ENCODE measurements at places on chromosomes 12 and 14.

DNA sequence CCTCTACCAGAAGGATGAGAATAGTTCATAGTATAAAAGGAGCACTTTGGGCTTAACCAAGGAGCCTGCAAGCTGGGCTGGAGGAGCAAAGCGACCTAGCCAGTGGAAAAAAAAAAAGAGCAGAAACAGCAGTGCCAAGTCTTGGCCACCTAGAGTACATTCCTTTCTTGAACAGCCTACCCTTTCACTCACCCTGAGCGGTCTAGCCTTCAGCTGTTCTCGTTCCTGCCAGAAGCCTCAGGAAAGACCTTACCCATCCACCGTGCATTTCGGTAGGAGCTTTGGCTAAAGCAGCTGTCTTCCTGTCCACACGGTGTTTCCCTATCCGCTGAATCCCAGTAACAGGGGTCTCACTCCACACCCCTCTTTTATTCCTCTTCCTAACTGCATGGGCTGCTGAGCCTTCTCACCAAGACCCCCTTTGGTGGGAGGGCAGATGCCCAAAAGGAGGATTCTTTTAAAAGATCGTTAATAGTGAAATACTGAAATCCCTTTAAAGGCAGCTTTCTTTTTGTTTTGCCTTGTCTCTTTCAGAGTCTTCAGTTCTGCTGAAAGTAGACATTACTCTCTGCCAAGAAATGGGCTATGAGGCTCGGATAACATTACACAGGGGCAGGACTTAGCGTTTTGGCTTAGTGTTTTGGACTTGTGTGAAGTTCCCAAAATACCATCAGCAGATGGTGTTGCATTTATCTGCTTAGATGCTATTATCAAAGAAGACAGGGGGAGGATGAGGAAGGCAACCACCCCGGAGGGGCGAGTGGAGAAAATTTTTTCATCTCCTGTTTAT, 88.5 kb upstream of the METAP2 start:
- no peak for DNase-seq

DNA sequence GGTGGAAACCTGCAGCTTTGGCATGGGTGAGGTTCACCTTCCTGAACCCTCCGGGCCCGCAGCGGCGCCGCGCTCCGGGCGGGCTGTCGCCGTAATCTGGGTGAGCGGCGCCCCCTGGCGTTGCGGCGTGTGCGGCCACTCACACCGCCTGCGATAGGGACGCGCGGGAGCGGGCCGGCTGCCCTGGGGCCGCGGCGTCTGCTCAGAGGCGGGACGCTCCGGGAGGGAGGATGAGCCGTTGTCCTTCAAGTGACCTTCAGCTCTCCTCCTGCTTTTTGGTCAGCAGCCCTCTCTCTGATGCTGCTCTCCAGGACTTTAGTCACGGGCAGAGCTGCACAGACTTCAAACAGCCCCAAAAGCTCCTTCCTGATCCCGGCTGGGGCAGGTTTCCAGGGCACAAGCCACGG, 211.7 kb upstream of the FKBP4 start:
- peak; percentile 77 for DNase-seq

- no peak for DNase-seq
These were observed 280.0 kb upstream of the CRY1 start for GRCh38 chr12:107373238-107373809.

GRCh38 chr12:107152315-107152714, 59.0 kb upstream of the CRY1 start:
- DNase-seq: no peak

- DNase-seq: no peak
These were observed 5.7 kb downstream of the SPIC start for GRCh38 chr12:101480849-101481248.

- no peak for DNase-seq
These were observed 137.5 kb downstream of the TMEM117 start for GRCh38 chr12:43973385-43973784.

DNA sequence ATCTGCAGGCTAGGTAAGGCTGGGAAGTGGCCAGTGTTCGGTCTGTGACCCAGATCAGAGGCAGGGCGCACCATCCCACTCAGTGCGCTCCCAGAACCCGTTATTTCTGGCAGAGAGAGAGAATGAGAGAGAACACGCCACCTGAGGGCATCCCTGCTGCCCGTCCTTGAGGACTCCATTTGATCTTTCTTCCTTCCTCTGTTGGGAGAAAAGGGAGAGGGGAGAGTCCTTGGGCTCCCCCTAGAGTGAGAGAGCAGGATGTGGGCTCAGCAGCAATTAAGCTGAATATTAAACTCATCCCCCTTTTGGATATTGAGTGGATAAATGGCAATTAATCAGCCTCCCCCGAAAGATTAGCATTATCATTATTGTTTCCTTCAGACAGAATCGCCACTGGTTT, 70.6 kb downstream of the IFT43 start:
- no peak for DNase-seq

DNA sequence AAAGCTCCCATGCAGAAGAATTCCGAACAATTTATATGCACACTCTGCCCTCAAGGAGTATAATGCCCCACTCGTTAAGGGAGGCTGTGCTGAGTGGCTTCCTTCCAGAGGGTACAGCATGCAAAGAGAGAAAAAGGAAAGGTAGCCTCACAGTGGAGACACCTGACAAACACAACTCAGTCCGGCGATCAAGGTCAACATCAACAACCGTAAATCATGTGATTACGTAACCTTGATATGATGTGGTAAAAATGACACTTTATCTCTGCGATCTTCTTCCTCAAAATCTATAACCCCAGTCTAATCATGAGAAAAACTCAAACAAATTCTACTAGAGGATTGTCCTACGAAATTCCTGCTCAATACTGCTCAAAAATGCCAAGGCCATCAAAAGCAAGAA, 400.5 kb upstream of the CCDC196 start:
- no peak for DNase-seq

- DNase-seq: no peak
These were observed 169.6 kb downstream of the RIMBP2 start for GRCh38 chr12:130546494-130546893.

GRCh38 chr14:96470331-96470730, 31.9 kb upstream of the PAPOLA start:
- no peak for DNase-seq

GRCh38 chr12:111927346-111927745, 85.3 kb downstream of the MAPKAPK5 start:
- DNase-seq: no peak

- no peak for DNase-seq
These were observed 16.9 kb upstream of the KRR1 start for GRCh38 chr12:75528272-75528671.

DNA sequence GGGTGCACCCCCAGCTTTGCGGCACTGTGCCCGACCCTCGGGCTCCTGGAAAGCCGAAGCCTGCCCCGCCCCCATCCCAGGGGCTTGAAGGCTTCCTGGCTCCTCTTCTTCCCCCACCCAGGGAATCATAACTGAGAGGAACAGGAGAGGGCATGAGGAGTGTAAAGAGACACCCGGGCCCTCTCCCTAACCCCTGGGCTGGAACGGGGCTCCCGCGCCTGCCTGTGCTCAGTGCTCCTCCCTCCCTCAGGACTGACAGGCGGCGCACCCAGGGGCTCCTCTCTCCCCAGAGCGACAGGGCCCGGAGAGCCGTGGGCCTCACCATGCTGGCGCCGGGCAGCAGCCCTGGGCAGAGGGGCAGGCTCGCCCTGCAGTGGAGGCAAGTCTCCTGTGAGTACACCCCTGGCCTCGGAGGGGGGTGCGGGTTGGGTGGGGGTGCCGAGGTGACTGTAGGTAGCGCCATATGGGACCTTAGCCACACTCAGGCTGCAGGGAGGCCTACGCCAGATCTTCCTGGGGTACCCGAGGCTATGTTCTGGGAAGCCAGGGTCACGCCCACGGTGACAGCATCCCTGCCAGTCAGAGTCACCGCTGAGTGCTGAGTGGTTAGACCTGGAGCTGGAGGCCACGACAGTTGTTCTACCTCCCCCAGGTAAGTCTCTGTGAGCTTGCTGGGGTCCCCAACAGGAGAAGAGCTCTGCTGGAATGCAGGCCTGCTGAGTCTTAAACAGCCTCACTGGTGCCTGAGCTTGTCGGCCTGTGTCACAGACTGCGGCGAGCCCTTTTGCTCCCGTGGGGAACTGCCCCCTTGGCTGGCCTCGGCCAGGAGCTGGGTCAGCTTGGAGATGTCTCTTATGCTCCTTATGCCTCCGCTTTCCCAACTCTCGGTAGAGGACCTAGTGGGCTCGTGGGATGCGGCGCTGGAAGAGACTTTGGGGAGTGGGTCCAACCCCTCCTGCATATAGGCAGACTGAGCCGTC, 7.8 kb downstream of the LRTM2 start:
- DNase-seq: no peak

DNA sequence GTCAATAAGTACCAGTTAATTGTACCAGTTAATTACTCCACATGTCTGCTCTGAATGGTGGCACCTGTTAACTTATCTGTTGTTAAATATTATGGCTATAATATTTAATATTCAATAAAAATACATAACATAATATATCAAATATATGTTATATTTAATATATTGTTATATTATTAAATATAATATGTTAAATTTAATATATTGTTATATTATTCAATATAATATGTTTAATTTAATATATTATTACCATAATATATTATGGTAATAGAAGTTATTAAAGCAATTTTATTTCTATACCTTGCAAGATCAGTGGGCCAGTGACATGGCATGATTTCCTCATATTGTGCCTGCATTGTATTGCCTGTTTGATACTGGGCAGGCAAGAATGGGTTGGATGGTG, 98.4 kb downstream of the TBC1D30 start:
- DNase-seq: no peak

- DNase-seq: peak; percentile 48
These were observed 3.7 kb downstream of the ZFP36L1 start for GRCh38 chr14:68788996-68789820.

DNA sequence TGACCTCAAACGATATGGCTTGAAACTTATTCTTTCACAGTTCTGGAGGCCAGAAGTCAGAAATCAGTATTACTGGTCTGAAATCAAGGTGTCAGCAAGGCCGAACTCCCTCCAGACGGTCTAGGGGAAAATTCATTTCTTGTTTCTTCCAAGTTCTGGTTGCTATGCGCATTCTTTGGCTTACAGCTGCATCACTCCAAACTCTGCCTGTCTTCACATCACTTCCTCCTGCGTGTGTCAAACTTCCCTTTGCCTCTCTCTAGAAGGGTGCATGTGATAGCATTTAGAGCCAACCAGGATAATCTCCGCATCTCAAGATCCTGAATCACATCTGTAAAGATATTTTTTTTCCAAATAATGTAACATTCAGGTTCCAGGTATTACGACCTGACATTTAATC, 62.8 kb downstream of the DENND5B start:
- DNase-seq: no peak

DNA sequence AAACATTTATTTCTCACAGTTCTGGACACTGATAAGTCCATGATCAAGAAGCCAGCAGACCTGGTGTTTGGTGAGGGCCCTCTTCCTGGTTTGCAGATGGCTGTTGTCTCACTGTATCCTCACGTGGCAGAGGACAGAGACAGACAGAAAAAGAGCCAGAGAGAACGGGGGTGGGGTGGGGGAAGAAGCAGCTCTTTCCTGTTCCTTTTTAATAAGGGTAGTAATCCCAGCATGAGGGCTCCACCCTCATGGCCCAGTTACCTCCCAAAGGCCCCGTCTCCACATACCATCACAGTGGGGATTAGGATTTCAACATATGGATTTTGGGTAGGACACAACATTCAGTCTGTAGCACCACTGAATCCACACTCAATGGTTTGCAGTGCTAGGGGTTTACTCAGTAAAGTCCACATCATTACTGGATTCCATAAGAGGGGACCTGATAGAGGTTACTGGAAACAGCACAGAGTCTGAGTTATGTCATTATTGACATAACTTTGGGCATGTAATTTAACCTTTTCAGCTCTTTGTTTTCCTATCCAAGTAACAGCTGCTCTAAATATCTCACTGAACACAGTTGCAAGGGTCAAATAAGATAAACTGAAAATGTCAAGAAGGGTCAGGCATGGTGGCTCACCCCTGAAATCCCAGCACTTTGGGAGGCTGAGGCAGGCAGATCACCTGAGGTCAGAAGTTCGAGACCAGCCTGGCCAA, 53.2 kb downstream of the RPAP3 start:
- no peak for DNase-seq

- no peak for DNase-seq
These were observed 20.8 kb upstream of the CD27 start for GRCh38 chr12:6424008-6424347.

GRCh38 chr14:22178333-22178839, 410.6 kb downstream of the DAD1 start:
- DNase-seq: no peak

DNA sequence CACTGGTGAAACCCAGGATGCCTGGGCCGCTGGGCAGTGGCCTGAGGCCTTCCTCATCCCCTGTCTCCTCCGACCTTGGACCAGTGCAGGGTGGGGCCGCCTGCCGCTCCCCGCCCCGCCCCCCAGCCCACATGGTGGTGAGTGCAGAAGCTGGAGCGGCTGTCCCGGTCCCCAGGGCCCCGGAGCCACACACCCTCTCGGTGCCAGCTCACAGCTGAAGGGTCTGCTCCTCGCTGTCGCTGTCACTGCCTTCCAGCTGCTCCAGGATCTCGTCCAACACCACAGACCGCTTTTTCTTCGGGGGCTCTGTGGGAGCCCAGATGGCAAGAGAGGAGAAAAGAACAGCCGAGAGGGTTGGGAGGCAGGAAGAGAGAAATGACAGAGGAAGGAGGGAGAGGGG, 143.1 kb downstream of the RBM19 start:
- no peak for DNase-seq

DNA sequence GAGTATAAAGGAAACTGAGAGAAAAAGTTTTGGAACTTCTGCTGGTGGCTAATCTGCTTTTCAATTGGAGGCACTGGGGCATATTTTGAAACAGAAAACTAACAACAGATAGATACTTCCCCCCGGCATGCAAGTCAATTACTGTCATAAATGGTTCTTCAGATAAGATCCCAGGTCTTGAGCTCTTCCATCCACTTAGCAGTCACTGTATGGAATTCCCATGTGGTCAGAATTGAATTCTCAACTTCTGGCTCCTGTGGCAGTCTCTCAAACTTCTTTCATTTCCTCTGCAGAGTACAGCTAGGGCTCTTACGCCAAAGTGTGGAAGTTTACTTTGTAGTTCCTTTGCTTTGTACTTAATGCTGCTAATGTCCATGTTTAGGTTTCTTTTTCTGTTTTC, 452.2 kb downstream of the IPO8 start:
- no peak for DNase-seq

DNA sequence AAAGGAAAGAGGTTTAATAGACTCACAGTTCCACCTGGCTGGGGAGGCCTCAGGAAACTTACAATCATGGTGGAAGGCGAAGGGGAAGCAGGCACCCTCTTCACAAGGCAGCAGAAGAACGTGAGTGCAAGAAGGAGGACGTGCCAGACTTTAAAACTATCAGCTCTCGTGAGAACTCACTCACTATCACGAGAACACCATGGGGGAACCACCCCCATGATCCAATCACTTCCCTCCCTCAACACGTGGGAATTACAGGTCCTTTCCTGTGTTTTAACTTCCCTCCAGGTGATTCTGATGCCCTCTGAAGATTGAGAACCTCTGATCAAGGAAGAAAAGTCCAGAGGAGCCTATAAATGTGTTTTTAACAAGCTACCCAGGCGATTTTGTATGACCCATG, 358.7 kb downstream of the MED13L start:
- DNase-seq: no peak

DNA sequence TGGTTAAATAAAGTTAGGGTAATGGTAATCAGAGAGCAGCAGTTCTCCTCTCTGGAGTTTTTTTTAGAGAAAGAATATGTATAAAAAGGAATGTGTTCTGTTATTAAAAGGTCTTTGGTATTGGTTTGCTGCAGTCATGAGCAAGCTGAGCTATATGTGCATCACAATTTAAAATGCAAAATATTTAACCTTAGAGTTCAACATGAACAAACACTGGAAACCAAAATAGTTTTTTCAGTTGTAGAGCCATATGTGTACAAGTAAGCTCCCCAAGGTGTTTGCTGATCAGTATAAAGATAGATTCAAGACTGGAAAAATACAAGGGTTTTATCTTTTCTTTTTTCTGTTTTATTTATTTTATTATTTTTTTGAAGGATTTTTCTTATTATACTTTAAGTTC, 245.0 kb downstream of the NUBPL start:
- DNase-seq: no peak

Data from NCI-H1417 (cell line).